ENCODE measurements at places on chromosomes 7 and 10. TPM values are rescaled to one million over a fixed set of nuclear protein-coding genes. Genes with fewer than 3 reads are reported as not detected.

PRLHR gene
- 0.48 TPM for total RNA-seq

SGCE gene
- 201 TPM for total RNA-seq

SLIT1 gene
- total RNA-seq = 0.58 TPM

SLC26A5 gene
- total RNA-seq = 1.6 TPM

MRPL43 gene
- 35.4 TPM for total RNA-seq

TRIM50 gene
- total RNA-seq = 0.21 TPM

PDSS1 gene
- total RNA-seq = 10.3 TPM
